ENCODE measurements at places on chromosomes 3 and 15.
A peak's percentile ranks its signal among the peaks of the same experiment; 100 is the strongest.

DNA sequence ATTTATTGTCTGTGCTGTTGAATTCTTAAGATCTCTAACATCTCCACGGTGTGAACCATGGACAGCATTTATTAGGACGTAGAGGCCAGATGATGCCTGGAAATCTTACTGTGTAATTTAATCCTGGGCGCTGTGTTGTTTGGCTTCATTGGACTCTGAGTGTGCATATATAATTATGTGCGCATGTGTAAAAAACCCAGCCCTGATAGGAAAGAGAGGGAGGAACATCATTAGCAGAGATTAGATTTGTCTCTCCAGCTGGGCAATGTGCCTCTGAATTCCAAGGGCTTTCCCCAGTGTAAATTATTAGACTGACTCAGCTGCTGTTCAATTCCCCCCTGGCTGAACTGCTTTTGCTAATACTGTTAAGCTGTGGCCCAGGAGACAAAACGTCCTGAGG lies 39.6 kb downstream of the MAP3K13 start:
- DNase-seq = peak; percentile 82

- DNase-seq = no peak
These were observed at the start of gene TRH for GRCh38 chr3:129974564-129974832. Gene TRH (plus strand): TSS chr3:129974720. CDS start chr3:129975817, 1,097 bp downstream.

DNA sequence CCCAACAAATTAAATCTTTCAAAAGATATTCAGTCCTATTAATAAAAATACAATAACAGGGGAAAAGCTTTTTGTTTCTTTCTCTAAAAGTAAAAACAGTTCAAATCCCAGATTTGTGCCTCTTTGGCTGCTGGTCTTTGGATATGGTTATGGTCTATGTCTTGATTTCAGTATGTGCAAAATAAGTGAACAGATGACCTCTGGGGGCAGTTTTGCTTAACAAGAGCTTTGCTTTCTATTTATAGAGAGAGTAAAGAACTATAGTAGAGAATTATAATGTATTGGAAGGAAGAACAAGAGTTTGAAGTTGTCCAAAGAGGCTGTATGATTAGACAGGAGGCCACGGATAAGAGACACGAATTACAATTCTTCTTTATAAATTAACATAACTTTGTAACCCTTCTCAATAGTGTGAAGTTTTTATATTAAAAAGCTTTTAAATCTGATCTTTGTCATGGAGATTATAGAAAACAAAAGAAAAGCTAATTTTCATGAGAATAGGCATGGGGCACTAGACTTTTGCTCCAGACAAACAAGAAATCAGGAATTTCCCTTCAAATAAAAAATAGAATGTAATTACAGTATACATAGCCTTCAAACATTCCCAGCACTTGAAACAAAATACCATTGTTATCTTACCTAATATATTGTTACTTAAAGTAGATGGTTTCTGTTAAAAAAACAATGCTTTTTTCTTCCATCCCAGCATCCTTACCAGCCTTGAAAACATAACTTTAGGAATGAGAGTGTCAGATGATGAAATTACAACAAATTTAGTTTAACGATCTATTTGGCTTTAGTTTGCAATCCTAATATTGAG lies 432.7 kb upstream of the ARHGEF26 start:
- DNase-seq = no peak

DNA sequence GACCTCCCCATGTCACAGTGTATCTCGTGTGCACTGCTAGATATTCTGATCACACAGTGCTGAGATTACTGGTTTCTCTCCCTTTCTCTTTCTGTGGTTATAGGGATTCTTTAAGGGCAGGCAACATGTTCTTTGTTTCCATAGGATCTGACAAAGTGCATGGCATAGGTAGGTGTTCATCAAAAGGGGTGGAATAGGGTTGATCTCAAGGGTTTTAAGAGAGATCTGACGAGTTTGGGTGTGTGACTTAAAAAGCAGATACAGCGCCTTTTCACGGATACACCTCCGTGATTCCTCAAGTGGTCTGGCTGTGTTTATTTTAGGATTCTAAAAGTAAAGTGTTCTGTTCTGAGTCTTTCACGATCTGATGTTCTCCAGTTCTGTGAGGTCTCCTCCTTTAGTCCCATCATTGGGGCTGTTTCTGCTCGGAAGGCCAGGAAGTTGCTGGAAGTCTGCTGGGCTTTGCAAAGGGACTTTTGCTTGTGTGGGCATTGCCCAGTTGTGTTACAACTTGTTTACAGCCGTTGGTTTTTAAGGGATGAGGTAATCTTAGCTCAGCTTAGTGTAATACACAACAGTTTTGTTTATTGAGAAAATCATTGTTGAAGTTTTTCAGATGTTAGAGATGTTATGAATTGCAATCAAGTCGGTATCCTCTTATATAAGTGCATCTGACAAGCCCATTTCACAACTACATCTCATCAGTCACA lies 34.8 kb downstream of the IGF1R start:
- peak; percentile 32 for DNase-seq

DNA sequence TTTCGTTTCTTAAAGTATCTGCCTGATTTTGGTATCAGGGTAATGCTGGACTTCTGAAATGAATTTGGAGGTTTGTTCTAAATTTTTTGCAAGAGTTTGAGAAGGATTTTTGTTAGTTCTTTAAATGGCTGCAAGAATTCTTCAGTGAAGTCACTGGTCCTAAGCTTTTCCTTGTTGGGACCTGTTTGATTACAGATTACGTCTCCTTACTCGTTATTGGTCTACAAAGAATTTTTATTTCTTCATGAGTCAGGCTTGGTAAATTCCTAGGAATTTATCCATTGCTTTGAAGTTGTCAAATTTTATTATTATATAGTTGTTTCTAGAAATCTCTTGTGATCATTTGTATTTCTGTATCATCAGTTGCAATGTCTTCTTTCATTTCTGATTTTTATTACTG lies 196.0 kb downstream of the DPH6 start:
- no peak for DNase-seq
